ENCODE measurements at places on chromosomes 6 and 20. TPM values are rescaled to one million over a fixed set of nuclear protein-coding genes. Genes with fewer than 3 reads are reported as not detected.
A peak's percentile ranks its signal among the peaks of the same experiment; 100 is the strongest.

DNA sequence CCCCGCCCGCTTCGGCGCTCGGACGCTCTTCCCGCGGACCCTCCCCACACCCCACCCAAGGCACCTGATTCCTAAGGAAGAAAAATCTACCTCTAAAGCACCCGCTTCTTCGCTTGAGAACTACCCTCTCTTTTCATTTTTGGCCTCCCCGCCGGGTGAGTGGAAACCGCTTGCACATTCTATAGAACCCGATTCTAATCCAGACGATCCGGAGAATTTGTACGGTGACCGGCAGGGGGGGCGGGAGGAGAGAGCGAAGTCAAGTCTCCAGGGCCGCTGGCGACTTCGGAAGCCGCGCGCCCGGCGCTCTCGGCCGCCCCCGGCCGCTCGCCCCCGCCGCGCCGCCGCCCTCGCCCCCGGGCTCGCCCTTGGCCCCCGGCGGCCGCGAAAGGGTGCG, at the start of gene RBM24:
TSS of gene RBM24 (plus strand) at position 262 of the 397 bp plus-strand sequence. CDS start 221 bp downstream, outside the sequence.
- DNase-seq = peak; percentile 73

Gene RBM24
- total RNA-seq = 0.88 TPM

Gene HLA-DOA
- 2.5 TPM for total RNA-seq

DNA sequence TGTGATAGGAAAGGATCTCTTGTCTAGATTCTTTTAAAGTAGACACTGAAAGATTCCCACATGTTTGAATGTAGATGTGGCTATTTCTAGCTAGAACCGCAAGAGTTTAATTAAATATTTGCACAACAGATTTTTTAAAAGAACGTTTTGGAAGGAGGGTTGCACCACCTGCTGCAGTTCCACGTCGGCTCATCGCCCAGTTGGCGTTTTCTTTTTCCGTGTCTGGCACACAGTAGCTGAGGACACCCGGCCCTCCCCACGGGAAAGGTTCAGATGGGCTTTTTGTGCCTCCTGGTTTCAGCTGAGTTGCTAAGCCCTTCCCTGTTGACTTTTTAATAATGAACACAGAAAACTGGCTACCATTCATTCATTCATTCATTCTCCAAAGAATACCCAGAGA, 41.8 kb upstream of the DOK5 start:
- DNase-seq = no peak

GRCh38 chr20:40891351-40891750, 137.3 kb upstream of the TOP1 start:
- no peak for DNase-seq

DNA sequence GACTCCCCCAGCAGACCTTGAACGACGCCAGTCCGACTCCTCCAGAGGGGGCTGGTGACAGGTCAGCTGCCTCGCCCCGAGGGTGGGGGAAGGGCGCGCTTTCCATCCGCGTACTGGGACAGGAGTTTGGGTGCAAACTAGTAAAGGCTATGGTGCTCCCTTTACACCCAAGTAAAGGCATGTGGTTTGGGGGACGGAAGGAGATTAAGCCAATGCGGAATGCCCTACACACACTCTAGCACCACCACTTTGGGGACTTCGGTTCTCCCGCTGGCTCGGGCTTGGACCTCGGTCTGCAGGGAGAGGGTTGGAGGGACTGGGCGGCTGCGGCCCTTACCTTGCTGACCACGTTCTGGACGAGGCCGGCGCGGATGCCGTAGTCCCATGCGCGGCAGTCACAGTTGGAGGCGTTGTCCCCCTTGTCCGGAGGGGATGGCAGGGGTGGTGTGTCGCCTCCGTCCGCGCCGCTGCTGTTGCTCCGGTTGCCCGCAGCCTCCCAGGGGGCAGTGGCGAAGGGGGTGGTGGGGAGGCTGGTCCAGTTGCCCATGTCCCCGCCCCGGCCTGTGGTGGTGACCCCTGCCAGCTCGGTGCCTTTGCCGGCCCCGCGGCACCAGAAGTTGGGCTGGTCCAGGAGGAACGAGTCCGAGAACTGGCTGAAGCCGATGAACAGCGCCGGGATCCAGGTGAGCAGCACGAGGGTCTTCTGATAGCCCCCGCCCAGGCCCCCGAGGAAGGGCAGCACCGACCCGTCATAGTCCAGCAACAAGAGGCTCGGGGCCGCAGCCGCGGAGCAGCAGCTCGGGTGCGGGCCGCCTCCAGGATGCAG, 1.1 kb downstream of the SLC22A23 start:
- DNase-seq = no peak

Gene KCNG1
- 78.8 TPM for total RNA-seq

Gene PAX1
- 0.43 TPM for total RNA-seq

DNA sequence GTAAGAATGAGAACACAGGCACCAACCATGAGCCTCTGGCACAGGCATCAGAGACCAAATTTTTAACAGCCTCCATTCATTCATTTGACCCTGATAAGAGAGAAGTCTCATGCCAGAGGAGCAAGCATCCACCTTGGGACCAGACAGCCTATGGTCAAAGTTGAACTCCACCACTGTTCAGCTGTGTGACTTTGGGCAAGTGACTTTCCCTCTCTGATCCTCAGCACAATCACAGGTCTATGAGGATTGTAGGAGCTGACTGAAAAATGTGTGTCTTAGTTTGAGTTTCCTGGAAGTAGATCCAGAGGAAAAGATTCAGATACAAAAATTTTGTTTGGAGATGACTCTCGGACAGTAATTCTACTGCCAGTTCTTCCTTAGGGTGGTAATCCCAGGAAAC, 645.1 kb upstream of the DEFB115 start:
- no peak for DNase-seq

GRCh38 chr6:87754828-87755227, 52.8 kb upstream of the AKIRIN2 start:
- DNase-seq = no peak

GRCh38 chr6:252775-253535, 39.3 kb upstream of the DUSP22 start:
- no peak for DNase-seq

DNA sequence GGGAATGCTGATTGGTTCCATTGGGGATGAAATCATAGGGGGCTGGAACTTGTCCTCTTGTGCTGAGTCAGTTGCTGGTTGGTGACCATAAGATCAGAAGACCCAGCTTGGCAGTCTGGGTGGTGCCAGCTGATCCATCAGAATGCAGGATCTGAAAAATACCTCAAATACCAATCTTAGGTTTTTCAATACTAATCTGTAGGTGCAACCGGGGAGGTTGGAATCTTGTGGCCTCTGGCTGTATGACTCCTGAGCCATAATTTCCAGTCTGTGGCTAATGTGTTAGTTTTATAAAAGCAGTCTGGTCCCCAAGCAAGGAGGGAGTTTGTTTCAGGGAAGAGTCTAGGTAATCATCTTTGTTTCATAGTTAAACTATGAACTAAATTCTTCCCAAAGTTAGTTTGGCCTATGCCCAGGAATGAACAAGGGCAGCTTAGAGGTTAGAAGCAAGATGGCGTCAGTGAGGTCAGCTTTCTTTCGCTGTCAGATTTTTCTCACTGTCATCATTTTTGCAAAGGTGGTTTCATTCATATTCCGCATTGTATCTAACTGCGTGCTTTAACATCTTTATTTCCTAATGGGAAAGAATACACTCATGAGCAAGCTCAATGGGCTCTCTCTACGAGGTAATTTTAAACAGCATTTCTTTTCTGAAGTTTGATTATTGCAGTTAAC, 2.0 kb downstream of the ARMH2 start:
- DNase-seq = no peak

Gene DDO
- total RNA-seq = not detected

Gene SULF2
- 146 TPM for total RNA-seq

- DNase-seq = no peak
These were observed 456.8 kb upstream of the GJE1 start for GRCh38 chr6:141675957-141676356.

- no peak for DNase-seq
These were observed 3.4 kb downstream of the SNX5 start for GRCh38 chr20:17965042-17965697.

Gene HSPA1L
- 1.9 TPM for total RNA-seq

GRCh38 chr6:151430886-151431285, 21.0 kb downstream of the RMND1 start:
- DNase-seq = no peak

DNA sequence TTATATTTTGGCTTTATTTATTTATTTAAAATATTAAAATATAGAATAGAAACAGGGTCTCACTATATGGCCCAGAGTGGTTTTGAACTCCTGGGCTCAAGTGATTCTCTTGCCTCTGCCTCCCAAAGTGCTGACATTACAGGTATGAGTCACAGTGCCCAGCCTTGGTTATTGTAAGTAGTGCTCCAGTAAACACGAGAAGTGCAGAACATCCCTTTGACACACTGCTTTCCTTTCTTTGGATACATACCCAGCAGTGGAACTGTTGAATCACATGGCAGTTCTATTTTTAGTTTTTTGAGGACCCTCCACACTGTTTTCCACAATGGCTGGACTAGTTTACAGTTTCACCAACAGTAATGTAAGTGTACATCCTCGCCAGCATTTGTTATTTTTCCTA, 203.9 kb downstream of the PHF3 start:
- DNase-seq = no peak

Gene GJA10
- total RNA-seq = not detected

DNA sequence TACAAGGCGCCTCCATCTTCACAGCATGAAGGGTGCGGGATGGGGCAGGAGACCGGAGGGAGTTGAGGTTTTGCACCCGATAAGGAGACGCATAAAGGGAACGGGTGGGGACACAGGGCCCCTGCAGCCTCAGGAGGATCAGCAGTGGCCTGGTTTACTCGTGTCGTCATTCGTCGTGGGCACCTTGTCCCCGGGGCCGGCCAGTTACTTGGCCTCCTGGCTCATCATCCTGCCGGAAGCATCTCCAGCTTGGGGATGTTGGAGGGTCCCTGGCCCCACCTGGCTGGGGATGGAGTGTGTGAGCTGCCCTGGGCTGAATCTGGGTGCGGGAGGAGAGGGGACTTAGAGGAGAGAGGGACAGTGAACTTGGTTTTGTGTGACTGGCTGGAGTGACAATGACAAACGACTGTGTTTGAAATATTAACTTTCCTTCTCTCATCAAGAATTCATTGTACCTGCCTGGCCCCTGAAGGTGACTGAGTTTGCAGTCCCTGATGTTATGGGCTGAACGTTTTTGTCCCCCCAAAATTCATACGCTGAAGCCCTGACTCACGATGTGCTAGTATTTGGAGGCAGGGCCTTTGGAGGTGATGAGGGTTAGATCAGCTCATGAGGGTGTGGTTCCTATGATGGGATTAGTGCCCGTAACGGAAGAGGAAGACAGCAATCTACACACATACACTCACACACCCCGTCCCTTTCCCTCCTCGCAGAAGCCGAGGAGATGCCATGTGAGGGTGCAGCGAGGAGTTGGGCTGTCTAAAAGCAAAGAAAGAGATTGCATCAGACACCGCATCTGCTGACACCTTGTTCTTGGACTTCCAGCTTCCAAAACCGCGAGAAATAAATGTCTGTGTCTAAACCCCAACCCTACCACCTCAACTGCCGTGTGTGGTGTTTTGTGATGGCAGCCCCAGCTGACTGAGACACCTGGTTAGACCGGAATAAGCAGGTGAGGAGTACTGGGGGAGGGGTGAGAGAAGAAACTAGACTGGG, 65.0 kb upstream of the MAP3K4 start:
- no peak for DNase-seq

DNA sequence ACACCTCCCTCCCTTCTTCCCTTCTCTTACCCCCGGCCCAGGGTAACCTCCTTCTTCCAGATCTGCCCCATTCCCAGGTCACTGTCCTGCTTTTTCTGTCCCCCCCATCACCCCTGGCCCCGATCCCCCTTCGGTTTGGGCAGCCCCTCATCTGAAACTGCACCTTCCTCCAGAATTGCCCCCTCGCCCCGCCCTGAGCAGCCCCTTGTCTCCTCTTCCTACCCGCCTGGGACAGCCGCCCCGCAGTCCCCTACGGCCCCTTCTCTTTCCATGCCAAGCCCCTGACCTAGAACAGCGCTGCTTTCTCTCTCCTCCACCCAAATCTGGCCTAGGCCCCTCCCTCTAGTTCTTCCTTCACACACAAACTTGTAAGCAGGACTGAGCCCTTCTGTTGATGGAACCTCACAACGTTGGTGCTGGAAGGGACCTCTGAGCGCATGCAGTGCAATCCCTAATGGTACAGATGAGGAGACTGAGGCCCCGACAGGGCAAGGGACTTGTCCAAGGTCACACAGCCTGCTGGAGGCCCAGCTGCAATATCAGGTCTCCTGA, 630 bp downstream of the PPP2R5D start:
- DNase-seq = no peak

DNA sequence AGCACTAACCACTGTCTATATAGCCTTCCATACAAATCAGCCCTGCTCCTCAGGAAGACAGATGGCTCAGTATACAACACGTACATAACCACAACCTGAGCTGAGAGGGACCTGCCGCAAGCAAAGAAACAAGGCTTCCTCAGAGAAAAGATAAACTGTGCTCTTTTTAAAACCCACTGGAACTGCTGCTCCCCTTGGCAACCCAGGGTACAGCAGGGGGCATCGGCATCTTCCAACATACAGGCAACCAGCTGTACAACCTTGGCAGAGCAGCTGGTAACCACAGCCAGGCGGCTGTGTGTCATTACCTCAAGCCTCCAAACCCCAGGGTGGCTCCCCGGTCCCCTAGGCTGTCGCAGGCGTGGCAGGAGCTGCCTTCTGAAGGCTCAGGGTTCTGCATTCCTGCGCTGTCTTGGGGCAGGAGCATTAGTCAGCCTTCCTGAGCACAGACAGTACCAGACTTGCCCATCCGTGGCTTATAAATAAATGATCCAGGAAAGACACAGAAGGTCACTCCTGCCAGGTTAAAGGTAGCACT, 249.5 kb downstream of the ADGRG6 start:
- DNase-seq = no peak

GRCh38 chr6:122014961-122015360, 384.5 kb upstream of the HSF2 start:
- no peak for DNase-seq

- DNase-seq = no peak
These were observed 33.5 kb downstream of the EIF2S2 start for GRCh38 chr20:34078540-34078939.

Gene KHDRBS2
- 3.9 TPM for total RNA-seq

Gene CHRNA4
- 9.1 TPM for total RNA-seq

Measured in type B pancreatic cell (in vitro differentiated cells).